Stimulated activated CD4-positive, alpha-beta T cell treated with anti-CD3 and anti-CD28 coated beads, Interleukin-15, amount 100 ng/mL, for 48 hours (primary cell): ENCODE measurements at places on chromosomes 12 and 14.

DNA sequence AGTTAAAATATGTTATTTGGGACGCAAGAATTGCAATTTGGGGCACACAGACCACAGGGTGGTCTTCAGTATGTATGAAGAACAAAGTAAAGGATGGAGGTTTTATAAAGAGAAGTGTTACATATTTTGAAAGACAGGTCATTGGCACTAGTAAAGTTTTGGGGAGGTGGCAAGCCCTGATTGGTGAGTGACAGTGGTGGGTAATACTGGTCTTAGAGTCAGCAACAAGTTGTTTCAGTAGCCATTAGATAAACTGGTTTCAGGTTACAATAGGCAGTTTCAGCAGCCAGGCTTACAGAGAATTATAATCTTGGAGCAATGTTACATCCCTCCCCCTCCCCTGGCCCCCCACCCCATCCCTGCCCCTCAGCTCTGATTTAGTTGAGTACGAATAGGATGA, 17.5 kb downstream of the MARK3 start:
- no peak for DNase-seq

DNA sequence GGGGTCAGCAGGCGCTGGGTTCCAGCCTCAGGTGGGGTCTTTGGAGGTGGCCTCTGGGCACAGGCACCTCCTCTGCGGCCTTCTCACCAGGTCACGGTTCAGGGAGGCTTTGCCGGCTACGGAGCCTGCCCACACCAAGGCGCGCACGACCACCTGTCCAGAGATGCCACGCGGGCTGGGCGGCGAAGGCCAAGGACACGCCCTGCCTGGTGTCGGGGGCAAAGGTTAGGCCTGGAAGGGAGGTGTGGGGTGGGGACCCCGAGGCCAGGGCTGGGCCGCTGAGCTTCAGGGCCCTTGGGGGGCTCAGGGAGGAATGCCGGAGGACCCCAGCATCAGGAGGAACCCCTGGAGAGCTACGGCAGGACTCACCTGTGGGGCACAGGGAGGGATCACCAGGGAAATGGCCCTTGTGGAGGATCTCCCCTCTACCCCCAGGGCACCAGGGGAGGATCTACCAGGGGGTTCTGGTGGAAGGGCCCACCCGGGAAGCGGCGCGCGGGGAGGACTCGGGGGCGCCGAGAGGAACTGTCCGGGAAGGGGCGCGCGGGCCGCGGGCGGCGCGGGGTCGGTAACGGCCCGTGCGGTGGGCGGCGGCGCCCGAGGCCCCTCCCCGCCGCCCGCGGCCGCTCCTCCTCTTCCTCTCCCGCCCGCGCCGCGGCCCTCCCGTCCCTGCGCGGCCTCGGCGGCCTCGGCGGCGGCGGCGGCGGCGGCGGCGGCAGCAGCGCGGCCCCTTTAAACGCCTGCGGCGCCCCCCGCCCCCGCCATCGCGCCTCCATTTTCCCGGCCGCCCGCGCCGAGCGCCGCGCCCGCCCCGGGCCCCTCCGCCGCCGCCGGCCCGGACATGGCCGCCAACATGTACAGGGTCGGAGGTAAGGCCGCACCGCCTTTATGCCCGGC, at the start of gene MTA1:
MTA1 (plus strand) TSS at position 633 of the 897 bp plus-strand sequence; CDS start at position 842, 209 bp downstream.
- no peak for DNase-seq

DNA sequence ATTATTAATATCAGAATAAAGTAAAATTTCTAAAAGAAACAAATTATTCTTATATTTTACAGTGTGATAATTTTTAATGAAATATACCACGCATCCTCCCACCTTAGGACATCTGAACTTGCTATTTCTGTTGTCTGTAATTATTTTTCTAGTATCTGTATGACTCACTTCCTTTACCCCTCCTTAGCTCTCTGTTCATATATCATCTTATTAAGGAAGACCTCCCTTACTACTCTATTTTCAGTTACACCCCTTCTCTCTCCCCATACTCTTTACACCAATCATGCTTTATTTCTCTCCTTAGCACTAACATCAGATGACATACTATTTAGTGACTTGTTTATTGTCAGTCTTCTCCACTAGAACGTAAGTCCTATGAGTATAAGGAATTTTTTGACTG, 34.2 kb upstream of the C12orf50 start:
- DNase-seq = no peak

- DNase-seq = no peak
These were observed 25.2 kb downstream of the DAAM1 start for GRCh38 chr14:59213368-59214315.

DNA sequence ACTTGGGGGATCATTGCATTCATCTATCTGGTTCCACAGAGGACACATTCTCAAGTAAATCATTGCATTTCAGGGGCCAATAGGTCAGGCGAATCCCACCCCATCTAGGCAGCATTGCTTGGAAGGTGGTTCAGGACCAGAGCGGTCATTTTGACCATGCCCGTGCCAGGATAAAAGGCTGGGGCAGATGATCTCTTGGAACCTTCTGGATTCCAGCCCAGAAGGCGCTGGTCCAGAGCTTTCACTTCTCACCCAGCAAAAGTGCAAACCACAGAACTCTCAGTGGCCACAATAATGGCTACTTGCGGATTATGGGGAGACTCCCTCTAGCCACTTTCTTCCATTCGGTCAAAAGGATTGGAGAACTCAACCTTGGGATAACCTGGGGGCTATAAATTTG, 595 bp upstream of the KRT85 start:
- no peak for DNase-seq
